ENCODE measurements at places on chromosomes 2 and 18.

GRCh38 chr2:238286551-238286950, 1.9 kb downstream of the PER2 start:
- no peak for DNase-seq

GRCh38 chr2:49002750-49003149, 151.6 kb downstream of the FSHR start:
- no peak for DNase-seq

DNA sequence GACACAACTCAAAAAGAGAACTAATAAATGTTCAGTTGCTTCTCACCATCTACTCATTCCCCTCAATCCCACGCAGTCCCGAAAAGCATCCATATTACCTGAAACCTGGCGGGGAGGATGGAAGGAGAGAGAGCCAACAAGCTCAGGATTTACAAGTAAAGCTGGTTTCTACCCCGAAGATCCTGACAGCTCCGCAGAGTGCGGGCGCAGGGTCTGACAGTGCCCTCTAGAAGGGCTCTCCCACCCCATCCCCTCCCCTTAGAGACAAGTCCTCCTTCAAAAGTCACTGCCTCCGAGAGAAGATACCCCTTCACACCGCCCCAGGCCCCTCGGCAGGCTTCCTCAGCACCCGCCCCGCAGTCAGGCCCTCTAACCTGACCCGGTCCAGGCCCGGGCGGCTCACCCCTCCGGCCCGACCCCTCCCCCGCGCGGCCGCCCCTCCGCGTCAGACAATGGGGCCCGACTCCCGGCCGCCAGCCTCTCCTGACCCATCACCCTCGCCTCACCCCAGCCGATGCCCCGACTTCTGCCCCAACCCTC, 550 bp downstream of the RAB1A start:
- DNase-seq: no peak

DNA sequence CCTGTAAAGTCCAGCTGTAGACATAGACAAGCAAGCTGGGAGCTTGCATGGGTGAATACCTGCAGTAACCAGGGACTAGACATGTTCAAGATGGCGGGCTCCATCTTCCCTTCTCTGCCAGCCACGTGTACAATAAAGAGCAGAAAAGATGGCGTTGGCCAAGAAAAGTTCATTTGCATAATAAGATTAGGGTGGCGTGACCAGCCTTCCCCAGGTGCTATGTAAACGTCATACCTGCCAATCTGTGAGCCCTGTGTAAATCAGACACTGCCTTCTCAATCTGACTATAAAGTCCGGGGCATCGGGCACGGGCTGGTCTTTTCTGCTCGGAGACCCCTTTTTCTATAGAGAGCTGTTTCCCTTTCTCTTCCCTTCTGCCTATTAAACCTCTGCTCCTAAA, 101.6 kb upstream of the XPO1 start:
- no peak for DNase-seq

GRCh38 chr18:45849529-45849928, 24.1 kb downstream of the SIGLEC15 start:
- DNase-seq: no peak

DNA sequence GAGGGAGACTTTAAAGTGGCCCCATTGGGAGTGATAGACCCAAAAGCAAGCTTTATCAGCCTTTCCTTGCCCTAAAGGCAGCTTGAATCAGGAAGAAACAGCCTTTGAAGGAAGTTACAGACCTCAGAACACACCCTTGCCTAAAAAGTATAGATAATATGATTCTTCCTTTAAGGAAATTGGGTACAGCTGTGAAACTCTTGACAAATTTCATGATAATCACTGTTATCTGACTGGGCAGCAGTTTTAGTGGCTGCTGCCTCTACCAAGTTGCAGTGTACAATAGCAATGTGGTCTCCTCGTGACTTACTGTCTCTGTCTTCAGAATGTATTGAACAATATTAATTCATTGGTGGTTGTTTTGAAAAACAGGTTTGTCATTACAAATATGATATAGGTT, 16.7 kb downstream of the HOXD1 start:
- no peak for DNase-seq

GRCh38 chr18:73487966-73488365, 620.2 kb upstream of the NETO1 start:
- no peak for DNase-seq

GRCh38 chr2:184527058-184527457, 71.3 kb upstream of the ZNF804A start:
- no peak for DNase-seq

DNA sequence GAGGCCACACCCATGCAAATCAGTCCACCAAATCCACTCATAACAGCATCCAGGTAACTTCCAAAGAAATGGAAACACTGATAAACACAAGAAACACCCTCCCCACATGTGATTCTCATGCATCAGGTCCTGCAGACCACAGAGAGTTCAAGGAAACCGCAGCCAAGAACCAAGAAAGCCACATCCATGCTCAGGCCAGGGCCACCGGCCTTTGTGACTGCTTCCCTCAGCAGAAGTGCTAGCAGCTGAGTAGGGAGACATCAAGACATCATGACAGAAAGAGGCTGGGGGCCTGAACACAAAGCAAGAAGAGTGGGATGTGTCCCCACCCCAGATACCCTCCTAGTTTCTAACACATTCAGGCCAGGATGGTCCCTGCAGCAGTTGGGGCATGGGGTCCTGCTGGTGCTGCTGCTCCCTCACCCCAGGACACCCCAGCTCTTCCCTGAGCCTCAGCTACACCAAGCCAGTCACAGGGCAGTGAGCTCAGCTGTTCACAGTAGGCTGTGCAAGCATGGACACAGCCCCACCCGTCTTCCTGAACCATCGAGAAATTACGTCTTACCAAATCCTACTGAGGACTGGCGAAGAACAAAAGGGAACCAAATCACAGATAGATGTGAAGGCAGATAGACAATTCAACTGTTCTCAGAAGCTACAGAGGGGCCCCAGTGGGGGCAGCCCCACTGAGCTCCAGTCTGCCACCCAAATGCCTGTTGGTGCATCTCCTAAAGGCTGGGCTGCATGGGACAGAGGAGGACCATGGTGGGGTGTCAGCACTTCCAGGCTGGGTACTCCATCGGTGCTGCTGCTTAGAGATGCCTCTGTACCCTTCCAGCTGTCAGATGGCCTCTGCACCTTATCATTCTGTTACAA, 60.9 kb downstream of the HDAC4 start:
- no peak for DNase-seq

- DNase-seq: no peak
Observed at GRCh38 chr18:5892823-5893431, 2.4 kb downstream of the TMEM200C start.

GRCh38 chr2:45782436-45782835, 131.0 kb downstream of the PRKCE start:
- no peak for DNase-seq

- DNase-seq: no peak
Observed at GRCh38 chr2:160076241-160076640, 13.8 kb upstream of the PLA2R1 start.

GRCh38 chr2:148546270-148546669, 98.3 kb upstream of the EPC2 start:
- no peak for DNase-seq

DNA sequence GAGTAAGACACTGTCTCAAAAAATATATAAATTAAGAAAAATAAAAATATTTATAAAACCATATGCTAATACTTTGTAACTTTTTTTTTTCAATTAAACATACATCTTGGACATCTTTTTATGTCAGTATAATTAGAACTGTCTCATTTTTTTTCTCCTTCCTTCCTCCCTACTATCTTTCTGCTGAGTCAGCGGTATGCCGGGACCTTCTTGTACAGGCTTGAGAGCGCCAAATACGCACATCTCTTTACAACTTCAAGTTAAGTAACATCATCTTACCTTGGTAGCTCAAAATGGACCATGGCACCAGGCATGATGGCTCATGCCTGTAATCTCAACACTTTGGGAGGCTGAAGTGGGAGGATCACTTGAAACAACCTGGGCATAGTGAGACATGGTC, 153.4 kb downstream of the FAM161A start:
- DNase-seq: no peak

DNA sequence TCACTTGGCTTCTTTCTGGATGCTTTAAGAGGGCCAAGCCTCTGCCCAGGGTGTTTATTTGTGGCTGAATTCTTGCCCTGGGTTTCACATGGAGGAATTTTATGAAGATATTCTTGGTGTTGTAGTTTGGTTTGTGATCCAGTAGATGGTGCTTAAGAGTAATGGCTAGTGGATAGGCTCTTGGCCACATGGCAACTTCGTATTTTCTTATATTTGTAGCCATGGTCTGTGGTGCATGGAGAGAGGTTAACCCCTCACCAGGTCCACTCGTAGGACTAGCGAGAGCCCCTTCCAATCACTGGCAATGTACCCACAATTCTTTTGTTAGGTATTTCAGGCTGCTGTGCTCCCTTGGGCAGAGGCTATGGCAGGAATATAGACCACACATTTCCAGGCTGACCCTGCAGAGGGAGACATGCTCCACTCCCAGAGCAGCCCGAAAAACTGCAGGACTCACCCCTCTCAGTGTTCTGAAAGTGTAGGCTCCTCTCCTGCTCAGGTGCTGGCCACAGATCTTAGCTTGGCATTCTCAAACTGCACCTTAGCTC, 582.1 kb upstream of the SETBP1 start:
- no peak for DNase-seq

GRCh38 chr2:224584111-224584784, 915 bp downstream of the CUL3 start:
- DNase-seq: no peak

- DNase-seq: peak; percentile 78
Observed at GRCh38 chr2:25165992-25166875, 2.1 kb downstream of the POMC start.

DNA sequence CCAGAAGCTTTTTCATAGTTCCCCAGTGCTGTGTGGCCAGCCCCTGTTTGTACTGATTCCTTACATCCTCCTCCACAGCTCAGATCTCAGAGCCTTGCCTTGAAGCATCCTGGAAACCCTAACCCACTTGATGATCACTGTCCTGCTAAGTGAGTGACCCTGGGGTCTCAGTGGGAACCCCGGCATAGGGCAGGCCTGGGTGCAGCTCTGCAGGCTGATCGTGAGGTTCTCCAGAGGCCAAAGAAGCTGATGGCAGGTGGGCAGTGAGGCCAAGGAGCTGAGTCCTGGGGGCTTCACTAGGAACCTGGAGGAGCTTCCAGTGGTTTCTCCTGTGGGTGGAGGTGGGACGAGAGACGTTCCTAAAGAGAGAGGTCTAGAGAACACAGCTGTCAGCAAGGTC, 47.4 kb upstream of the BIN1 start:
- no peak for DNase-seq

GRCh38 chr2:224014336-224014735, 24.8 kb downstream of the SERPINE2 start:
- no peak for DNase-seq

- no peak for DNase-seq
Observed at GRCh38 chr18:23058746-23059415, 76.4 kb upstream of the CABLES1 start.

DNA sequence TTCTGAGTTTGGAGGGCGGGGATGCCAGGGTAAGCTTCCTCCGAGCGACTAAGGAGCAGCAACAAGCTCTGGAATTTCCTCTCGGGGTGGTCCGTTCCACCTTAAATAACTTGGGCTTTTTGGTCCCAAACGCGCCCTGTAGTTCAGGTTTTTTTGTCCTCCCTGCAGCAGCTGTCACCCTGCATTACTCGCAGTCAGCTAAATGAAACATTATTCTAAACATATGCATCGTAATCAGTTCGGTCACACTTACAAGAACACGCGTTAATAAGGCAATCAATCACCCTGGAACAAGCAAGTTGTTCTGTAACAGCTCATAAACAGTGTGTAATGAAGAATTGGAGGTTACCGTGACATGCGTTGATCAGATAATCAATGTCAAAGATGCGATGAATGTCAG, 8.3 kb downstream of the EVX2 start:
- DNase-seq: no peak

- DNase-seq: no peak
Observed at GRCh38 chr2:35468245-35468644, 887.3 kb upstream of the CRIM1 start.

GRCh38 chr2:169015943-169016342, 15.2 kb downstream of the ABCB11 start:
- DNase-seq: no peak

DNA sequence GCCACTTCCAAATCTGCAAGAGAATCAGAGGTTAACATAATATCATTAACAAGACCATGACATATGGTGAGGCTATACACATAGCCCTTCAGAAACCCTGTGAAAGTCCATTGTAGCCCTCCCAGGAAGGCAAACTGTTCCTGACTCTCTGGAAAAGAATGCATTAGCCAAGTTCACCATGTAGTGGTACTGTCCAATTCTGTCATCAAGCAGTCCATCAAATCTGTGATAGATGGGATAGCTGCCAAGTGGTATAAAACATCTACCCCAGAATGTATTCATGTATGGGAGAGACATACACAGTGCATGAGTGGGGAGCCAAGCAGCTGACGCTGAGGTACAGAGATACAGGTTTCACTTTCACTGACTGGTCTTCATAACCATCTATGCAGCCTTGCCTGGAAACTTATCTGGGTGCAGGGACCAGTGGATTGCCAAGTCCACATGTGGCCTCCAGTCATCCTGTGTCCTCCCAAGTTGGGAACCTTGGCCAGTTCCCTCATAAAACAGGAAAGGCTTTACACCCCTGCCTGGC, 281.1 kb downstream of the MBD2 start:
- no peak for DNase-seq

DNA sequence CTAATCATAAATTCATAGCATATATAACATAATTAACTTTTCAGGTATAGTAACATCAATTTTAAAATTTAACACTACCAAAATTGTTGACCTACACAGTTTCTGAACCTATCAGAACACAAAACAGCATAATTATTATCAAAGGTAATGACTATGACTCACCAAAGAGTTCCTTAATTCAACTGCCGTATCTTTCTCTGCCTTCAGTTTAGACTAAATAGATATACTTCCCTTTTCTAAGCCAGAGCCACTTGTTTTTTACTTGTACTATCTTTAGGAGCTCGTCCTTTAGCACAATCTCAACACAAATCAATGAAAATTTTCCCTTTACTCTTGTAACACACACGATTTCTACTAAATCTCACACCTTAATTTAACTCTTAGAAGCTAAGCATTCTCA, 54.4 kb downstream of the CCDC88A start:
- no peak for DNase-seq

DNA sequence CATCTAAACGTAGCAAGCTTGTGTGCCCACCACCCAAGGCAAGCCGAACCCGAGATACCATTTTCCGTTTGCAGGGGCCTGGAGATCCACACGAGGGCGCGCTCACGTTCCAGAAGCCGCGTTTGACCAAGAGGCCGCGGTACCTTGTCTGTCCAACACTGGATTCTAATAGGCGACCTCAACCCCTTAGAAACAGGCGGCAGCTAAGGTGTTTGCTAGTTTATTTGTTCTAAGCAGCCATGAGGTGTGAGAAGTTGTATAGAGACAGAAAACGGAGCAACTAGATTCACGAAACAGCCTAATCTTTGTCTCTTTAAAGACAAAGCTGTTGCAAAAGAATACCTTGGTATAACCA, 4.2 kb downstream of the HOXD11 start:
- DNase-seq: no peak

DNA sequence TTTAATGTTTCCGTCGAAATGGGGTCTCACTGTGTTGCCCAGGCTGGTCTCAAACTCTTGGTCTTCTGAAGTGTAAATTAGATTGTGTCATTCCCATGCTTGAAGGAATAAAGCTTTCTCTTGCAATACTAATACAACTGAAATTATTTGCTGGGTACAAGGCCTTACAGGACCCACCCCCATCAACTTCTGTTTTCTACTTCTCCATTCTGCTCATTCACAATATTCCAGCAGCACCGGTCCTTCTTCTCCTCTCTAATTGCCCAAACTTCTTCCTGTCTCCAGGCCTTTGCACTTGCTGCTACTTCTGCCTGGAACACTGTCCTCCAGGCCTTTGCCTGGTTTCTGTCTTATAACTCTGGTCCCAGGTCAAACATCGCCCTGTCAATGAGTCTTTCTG, 73.8 kb downstream of the APOB start:
- DNase-seq: no peak

GRCh38 chr2:208280933-208281332, 14.9 kb downstream of the PIKFYVE start:
- DNase-seq: no peak

Data from NCI-H345 (cell line).